DMS79 (cell line): ENCODE measurements at places on chromosomes 16 and 17.

GRCh38 chr17:83008526-83008925 is 70.9 kb upstream of the METRNL start:
- DNase-seq, result no peak

- peak; percentile 14 for DNase-seq
Observed at GRCh38 chr16:67666559-67667452, at the start of the genes C16orf86 and ENKD1. C16orf86 (plus strand) TSS chr16:67666814; CDS start chr16:67666971, 157 bp downstream. ENKD1 (minus strand) TSS chr16:67666750; CDS start chr16:67666442, 308 bp downstream.

DNA sequence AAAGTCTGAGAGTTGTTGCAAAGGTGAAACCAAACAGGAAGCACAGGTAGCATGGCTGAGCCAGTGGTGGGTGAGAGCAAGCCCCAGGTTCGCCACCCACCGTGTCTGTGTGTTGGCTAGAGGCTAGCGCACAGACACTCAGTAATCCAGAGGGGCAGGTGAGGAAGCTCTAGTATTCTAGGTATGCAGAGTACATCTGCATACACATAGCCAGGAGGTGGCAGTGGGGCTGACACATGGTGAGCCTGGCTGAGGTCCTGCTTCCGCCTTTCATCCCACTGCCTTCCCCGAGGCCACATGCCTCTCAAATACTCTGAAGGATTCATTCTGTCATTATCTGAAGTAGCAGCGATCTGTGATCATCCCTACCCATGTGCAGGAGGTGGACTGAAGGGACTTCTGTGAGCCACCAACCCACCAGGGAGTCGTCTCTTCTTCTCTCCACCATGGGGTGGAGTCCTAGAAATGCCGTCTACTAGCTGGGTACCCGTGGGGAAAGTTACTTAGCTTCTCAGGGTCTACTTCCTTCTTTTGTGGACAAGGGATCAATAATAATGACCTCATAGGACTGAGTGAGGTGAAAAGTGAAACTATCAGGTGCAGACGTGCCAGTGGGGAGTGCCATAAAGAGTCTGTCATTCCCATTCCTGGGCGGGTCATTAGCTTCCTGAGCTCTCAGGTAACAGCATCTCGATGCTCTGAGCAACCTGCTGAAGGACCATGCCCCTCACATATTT is 36.0 kb upstream of the ICAM2 start:
- DNase-seq, result no peak

- no peak for DNase-seq
Observed at GRCh38 chr17:49993423-49994060, 1.5 kb downstream of the DLX3 start.

GRCh38 chr16:70703041-70703834 is 17.4 kb upstream of the MTSS2 start:
- DNase-seq, result no peak

DNA sequence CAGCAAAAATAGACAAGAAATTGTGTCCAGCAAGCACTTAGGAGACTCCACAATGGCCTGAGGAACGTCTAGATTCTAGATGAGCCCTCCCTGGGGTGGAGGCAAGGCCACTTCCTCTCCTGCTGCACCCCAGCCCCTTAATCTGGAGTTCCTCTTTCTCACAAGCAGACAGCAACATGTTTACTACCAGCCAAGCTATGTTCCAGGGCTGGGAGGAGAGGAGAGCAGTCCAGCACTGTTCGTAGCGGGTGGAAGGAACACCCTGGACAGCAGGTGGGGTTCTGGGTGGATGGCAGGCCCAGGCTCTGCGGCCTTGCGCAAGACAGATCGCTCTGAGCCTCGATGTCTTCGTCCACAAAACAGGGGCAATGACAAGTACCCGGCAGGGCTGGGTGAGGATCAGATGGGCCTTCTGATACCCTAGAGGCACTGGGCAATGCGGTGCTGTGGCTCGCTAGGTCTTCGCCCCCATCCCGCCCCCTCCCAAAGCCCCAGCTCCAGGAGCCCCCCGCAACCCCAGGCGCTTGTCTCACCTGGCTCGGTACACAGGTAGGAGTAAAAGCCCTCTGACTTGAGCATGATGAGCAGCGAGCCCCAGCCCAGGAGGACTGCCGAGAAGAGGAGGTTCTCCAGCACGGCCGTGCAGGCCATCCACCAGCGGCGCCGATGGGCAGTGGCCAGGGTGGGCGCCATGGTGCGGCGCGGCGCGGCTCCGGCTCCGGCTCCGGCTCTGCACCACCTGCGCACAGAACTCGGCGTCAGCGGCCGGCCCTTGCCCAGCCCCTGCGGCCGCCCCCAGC is 1.3 kb downstream of the SLC43A2 start:
- DNase-seq, result no peak

DNA sequence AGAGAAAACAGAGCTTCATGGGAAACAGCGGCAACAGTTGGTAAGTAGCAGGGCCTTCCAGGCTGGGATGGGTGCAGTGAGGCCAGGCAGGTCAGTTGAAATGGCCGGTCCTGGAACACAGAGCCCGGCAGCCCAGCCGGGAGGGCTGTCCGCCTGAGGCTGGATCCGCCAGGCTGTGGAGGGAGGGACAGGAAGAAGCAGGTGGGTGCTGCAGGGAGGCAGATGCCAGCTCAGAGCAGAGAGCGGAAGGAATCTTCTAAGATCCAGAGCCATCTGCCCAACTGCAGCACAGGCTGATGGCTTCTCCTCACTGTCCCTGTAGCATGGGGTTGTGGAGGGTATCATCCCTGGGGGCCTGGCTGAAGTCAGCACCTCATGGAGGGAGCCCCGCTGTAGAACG is 599 bp downstream of the RNF112 start:
- DNase-seq, result no peak

- DNase-seq, result no peak
Observed at GRCh38 chr17:76847031-76847430, 21.2 kb upstream of the MGAT5B start.

DNA sequence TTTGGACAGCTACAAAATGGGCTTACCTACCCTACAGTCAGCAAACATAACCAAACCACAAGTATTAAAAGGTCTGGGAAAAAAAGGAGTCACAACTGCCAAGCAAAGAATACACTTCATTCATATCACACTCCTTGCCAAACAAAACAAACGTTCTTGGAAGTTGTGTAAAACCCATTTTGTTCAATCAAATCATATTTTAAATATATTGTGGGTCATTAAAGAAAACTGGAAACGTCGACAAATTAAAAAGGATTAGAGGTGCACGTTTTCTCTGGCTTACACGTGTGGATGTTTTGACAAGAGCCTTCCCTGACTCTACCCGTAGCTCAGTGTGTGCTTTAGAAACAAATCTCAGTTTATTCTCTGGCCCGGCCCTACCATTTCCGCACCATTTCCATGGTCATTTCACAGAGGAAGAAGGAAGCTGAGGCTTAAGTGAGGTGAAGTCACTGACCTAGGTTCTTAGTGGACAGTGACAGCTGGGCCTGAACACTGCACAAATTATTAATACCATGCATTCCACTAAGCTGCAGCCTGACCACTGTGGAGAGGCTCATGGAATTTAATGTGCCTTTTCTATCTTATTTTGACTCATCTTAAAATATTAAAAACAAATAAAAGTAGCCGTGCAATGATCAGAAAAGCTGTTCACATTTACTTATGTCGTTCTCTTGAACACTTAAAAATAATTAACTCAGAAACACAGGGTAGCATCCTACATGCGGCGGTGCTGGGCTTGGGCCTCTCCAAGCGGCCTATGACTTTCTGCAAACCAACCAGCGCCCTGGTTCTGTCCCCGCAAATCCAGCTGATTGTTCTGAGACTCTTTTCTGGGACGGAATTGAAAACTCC is 968 bp downstream of the CEP112 start:
- DNase-seq, result no peak

GRCh38 chr17:73030501-73030921 is 62.0 kb downstream of the SLC39A11 start:
- DNase-seq, result no peak

- DNase-seq, result no peak
Observed at GRCh38 chr16:4051591-4051990, 64.7 kb downstream of the ADCY9 start.

DNA sequence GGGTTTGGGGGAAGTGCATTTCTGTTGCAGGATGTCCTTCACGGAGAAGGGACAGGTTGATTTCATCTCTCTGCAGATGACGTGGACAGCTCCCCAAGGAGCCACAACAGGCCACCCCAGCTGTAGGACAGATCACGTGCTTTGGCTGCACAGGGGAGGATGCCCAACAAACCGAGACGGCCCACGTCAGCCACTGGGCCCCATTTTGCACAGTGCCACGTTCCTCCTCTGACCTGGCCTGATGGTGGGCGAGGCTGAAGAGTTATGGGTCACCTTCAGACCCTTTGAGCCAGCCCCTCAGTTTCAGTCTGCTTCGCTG is 9.0 kb upstream of the RHBDL3 start:
- DNase-seq, result no peak

DNA sequence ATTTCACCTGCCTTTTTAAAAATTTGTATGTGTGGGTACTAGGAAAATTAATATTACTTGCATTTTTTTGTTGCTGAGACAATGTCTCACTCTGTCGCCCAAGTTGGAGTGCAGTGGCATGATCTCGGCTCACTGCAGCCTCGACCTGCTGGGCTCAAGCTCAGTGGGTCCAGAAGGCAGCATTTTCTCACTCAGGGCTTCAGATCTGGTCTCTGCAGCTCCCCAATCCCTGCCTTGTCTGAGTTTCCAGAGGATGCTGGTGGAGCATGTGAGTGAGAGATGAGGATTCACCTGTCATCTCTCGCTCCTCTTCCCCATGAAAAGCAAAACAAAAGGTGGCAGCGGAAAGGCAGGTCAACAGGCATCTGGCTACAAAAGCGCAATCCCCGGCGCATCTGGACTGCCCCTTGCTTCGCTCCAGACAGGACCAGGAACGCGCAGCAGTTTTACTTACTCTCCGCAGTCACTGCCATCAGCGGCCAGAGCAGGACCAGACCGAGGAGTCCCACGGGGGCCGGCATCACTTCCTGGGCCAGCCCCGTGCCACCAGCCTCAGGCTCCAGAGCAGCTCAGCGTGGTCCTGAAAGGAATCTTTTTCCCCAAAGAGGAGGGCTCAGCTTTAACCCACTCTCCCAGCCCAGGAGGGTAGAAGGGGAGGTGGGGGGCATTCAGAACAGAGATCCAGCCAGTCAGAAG is 59.9 kb downstream of the LITAF start:
- DNase-seq, result no peak

DNA sequence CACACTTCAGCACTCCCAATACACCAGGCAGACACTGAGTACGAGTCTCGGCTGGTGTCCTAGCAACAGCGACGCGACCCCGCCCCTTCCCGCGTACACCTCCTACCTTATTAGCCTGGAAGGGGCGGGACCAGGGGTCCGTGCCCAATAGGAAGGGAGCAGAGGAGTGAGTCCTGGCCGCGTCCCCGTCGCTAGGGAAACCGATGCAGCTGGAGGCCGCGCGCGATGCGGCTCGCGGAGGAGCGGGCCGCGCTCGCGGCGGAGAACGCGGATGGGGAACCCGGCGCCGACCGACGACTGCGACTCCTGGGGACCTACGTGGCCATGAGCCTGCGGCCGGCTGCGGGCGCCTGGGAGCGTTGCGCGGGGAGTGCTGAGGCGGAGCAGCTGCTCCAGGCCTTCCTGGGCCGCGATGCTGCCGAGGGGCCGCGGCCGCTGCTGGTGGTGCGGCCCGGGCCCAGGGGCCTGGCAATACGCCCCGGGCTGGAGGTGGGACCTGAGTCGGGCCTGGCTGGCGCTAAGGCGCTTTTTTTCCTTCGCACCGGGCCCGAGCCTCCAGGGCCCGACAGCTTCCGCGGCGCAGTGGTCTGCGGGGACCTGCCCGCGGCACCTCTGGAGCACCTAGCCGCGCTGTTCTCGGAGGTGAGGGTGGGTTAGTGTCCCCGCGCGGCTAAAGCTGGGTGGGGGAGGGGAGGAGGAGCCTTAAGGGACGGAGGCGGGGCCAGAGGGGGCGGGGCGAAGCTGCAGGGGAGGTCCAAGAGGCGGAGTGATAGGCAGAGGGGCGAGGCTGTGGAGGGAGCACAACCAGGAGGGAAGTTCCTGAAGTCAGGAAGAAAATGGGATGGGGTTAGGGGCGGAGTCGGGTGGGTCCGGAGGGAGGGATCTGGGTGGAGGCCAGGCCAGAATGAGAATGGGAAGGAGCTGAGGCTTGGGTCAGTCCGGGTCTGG is at the start of gene DNAH9:
DNAH9 (plus strand) TSS at position 197 of the 948 bp plus-strand sequence; CDS start at position 226, 29 bp downstream.
- DNase-seq, result no peak

DNA sequence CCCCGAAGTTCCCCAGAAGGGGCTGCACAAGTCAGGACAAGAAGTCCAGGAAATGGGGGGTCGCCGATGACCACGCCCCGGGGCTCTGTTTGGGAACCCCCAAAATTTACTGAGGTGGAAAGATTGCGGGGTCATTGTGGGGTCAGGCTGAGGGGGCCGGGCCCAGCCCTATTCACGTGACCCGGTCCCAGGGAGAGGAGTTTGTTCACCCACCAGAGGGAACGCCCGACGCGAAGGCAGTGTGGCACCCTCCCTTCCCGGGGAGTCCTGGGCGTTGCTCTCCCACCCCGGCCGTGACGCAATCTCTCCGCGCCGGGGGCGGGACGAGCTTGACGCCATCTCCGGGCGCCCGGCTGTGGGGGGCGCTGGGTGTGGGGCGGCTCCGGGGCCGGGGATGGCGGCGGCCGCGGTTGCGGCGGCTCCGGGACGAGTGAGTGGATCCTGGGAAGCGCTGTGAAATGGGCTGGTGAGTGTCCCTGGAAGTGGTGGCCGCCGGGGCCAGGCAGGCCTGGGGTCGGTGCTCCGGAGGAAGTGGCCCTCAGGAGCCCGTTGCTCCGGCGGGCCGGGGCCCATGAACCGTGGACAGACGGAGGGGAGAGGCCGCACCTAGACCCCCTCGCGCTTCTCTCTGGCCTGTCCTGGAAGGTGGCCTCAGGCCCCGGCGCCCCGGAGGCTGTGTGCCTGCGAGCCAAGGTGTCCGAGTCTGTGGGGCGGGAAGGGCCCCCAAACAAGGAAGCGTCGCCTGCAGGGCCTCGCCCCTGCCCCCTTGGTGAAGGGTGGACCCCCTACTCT is at the start of gene ATXN1L:
ATXN1L (plus strand) TSS at position 338 of the 792 bp plus-strand sequence. CDS start 3,765 bp downstream, outside the sequence.
- DNase-seq, result peak; percentile 27

DNA sequence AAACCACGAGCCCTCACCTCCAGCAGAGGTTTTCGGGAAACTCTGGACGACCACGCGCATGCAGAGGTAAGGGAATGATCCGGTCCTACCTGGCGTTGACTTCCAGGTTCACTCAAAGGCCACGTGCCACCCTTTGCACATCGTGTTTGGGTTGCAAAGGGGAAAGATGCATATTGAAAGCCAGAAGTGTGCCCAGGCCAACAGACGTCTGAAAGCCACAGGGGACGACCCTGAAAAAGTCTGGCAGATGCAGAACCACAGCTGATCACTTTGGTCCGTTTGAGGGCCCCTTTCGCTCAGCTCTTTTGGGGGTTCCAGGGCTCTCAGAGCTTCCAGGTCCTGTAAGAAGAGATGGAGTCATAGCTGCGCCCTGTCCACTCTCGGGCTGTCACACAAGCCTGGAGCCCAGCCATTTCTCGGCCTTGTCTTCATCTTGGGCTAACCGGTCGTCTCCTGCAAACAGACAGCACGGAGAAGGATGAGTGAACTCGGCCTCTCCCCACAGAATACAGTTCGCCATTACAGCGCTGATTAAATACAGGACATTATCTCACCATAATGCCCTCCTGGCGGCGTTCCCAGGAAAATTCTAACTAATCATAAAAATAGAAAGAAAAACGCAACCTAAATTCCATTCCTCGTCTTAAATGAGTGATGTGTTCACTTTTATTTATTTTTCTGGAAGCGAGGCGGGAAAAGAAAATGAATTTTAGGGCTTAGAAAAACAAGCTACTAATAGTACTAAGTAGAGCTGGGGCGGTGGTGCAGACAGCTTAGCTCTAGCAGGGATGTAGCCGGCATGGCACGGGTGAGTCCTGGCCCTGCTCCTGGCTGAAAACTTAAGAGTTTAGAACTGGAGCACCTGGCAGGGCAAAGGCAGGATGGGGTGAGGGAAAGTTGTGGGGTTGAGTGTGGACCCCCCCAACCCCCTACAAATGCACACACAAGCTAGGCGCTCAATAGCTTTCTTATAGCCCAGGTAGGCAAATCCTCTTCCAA is 45.5 kb upstream of the ZFHX3 start:
- no peak for DNase-seq
